Suppressor macrophage treated with lipopolysaccharide for 1 hour (primary cell): ENCODE measurements at places on chromosomes 5 and 9.

DNA sequence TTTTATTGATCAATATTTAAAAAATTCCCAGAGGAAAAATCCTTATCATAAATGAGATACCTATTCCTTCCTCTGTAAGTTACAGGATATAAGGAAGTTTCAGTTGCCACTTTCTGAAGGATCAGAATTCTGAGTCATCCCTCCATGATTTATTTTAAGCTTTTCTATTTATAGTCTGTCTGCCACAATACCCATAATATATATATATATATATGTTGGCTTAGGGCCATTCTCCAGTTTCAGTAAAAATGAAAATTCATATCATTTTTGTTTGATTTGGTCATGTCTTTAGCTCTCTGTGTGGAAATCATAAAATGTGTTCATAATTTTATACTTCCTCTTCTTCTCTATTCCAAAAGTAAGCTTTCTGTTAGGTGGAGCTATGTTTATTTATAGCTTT is 215.8 kb upstream of the CYLC2 start:
- no peak for DNase-seq

GRCh38 chr5:367358-368130 is 46.0 kb downstream of the AHRR start:
- no peak for DNase-seq

GRCh38 chr9:20398536-20399338 is 223.6 kb downstream of the MLLT3 start:
- DNase-seq = no peak

- DNase-seq = no peak
These were observed 1.6 kb upstream of the MGAT1 start for GRCh38 chr5:180804129-180804618.

- peak; percentile 17 for DNase-seq
These were observed 32.9 kb downstream of the TRPC7 start for GRCh38 chr5:136332223-136333015.

- DNase-seq = peak; percentile 44
These were observed 96.4 kb downstream of the EBF1 start for GRCh38 chr5:159003045-159004030.

- DNase-seq = no peak
These were observed 64.9 kb downstream of the PDE4D start for GRCh38 chr5:59828623-59829022.

DNA sequence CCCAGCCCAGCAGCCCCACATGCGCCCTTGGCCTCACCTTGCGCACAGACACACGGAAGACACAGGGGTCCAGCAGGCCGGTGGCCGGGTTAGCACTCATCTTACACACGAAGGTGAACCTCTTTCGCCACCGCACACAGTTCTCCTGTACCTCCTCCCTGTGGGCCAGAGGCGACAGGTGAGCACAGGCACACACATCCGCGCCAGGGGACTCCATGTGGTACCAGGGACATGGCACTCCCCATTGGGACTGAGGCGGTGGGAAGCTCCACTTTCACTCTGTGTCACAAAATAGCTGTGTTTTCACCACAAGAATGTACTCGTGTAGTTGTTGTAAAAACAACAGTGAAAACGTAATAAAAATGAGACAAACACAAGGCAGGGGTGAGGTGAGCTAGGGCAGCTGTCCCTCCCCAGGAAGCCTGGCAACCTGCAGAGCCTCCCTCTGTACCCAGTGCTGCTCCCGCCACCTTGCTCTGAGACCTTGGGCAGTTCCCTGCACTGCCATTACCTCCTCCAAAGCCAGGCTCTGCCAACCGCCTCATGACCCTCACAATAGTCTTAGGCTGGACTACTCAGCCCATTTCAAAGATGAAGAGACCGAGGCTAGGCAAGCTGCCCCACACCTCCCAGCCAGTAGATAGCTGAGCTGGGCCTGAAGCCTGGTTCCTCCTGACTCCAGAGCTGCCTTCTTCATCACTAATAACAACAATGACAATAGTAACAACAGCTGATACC is 16.3 kb upstream of the DPM2 start:
- no peak for DNase-seq

DNA sequence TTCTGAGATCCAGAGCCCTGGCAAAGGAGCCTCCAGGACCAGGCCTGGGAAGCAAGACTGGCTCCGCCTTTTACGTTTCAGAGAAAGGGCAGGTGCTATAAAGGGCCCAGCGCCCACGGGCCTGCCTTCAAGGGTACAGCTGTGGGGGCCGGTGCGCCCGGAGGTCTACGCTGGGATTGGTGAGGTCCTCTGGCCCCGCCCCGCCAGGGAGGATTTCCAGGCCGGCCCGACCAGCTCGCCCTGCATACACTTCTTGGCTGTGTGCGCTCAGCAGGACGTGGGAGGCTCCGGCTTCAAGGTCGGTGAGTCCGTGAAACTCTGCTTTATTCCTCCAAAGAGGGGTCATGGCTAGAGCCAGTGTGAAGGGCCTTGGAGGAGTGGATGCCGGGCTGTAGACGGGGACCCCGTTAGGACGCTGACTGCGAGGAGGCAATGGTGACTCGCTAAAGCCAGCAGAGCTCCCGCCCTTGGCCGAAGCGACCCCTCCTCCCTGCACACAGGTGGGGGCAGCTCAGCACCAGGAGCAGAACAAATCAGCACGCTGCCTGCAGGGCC is at the start of gene CKMT2:
CKMT2 (plus strand) TSS at position 243 of the 555 bp plus-strand sequence. CDS start 17,811 bp downstream, outside the sequence.
- DNase-seq = no peak

DNA sequence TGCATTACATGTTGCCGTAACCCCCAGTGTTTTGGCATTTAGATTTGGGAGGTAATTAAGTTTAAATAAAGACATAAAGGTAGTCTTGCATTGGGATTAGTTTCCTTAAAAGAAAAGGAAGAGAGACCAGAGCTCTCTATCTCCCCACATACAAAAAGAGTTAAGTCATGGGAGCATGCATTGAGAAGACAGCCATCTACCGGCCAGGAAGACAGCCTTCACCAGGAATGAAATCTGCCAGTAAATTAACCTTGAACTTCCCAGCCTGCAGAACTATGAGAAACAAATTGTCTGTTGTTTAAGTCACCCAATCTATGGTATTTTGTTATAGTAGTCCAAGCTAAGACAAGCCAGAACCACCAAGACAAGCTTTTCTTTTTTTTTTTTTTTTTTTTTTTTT is 567.0 kb upstream of the CDH18 start:
- no peak for DNase-seq

DNA sequence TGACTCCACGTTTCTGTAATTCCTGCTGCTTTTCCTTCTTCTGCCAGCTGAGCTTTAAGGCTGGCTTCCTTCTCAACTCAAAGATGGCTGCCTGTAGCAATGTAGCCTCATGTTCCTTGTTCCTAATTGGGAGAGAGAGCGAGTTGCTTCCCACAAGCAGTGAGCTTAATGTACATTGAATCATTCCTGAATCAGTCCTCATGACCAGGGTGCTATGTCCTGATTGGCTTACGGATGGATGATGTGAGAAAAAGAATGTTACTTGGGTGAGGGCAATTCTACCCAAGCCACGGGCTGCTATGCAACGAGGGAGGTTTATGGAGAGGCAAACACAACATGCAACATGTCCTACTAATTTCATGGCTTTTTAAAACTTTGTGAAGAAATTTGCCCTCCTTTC is 356.2 kb downstream of the RASEF start:
- DNase-seq = no peak

DNA sequence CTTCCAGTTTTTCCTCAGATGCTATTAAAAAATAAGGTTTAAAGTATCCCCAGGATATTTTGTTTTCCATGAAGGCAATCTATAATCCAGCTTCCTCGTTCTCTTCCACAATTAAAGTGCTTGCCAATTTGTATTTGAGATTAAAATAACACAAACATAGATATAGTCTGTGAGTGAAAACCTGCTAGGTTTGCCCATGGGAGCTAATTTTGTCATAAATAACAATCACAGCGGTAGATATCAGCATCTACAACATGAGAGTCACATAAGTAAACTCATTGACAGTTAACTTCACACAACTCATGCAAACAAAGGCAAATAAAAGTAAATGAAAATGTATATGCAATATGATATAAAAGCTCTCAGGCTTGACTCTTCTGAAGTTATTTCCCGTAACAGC is 29.2 kb upstream of the RASGRF2 start:
- no peak for DNase-seq

- DNase-seq = no peak
These were observed 598 bp upstream of the TMED7 start for GRCh38 chr5:115626445-115626823.

GRCh38 chr5:150675069-150675468 is 14.0 kb downstream of the MYOZ3 start:
- peak; percentile 24 for DNase-seq

GRCh38 chr5:178376921-178377582 is 144.4 kb upstream of the PHYKPL start:
- peak; percentile 53 for DNase-seq

GRCh38 chr5:79774171-79774854 is 84.7 kb downstream of the CMYA5 start:
- no peak for DNase-seq
